Hindlimb muscle (tissue), 1 donor: ENCODE measurements at places on chromosomes 7 and 10.
A peak's percentile ranks its signal among the peaks of the same experiment; 100 is the strongest.

- DNase-seq = no peak
Observed at GRCh38 chr7:77894574-77895091, 96.1 kb downstream of the PHTF2 start.

DNA sequence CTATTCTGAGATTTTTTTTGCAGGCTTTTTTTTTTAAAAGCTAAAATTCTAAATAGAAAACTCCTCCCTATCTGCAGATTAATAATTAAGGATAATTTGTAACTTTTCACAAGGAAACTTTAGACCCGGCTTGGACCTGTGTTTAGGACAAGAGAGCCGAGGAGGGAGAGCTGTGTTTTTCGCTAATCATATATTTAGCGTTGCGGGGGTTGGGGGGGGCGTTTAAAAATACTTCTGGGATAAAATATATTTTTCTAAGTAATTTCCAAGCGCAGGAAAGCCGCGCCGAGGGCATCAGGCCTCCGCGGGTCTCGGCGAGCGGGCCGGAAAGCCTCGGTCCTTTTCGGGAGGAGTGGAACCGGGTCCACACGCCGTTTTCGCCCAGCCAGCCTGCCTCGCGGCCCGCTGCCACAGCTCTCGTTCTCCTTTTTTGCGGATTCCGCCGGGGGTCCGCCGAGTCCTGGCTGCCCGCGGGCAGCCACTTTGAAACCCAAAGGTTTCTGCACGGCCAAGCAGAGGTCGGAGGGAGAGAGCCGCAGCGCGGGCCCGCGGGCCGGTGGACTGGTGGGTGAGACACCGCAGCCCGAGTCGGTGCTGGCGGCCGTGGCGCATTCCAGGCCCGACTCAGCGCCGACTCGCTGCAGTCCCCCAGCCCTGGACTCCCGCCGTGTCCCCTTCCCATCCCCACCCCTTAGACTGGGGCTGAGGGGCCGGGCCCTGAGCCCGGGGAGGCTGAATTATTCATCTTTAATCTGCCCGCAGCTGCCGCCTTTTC is 2.3 kb downstream of the PAX2 start:
- DNase-seq = no peak

GRCh38 chr10:131676800-131677421 is 223.9 kb upstream of the PPP2R2D start:
- no peak for DNase-seq

DNA sequence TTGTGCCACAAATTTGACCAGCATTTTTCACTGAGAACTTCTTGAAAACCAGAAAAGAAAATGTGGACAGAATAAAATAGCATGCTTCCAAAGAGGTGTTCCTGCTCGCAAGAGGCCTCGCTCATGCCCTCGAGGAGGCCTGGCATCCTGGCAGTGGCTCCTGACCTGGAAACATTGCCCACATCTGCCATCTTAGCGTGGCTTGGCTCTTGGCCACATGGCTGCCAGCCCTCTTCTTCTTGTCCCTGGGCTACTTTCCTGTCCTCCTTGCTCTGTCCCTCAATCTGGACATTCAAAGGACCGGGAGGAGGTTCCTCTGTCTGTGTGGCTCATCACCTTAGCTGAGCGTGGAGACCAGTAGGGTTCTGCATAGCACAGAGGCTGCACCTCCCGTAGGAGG is 131.6 kb upstream of the TMEM72 start:
- no peak for DNase-seq

- no peak for DNase-seq
Observed at GRCh38 chr10:123683459-123683858, 17.3 kb downstream of the GPR26 start.

DNA sequence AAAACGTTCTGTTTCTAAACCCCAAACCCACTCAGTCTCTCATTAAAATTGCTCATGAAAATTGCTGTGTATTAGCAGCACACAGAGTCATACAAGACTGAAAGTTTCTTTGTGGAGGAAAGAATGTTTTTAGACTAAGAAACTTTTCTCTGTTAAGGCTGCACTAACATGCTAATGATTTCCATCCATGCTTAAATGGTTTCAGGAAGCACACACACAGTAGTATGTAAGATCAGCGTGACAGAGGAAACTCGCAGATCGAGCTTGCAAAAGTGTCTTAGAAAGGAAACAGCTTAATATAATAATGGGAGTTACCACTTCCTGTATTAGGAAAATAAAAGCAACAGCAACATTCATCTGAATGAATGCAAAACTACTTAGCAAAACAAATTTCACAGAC is 112.7 kb downstream of the ICA1 start:
- no peak for DNase-seq

DNA sequence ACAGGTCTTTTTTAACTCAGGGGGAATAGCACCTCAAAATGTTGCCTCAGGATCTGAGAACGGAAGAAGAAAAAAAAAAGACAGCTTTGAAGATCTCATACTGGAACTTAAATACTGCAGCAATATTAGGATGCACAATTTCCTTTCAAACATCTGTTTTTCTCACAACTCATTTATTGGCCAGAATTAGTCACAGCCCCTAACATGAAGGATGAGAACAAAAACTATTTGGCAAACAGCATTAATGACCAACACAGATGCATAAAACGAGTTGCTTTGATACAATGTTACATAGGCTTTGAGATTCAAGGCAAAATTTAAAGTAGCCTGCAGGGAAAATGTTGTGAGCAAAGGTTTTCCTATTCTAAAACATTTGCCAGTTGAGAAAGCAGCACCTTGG is 36.5 kb downstream of the JMJD1C start:
- peak; percentile 77 for DNase-seq

DNA sequence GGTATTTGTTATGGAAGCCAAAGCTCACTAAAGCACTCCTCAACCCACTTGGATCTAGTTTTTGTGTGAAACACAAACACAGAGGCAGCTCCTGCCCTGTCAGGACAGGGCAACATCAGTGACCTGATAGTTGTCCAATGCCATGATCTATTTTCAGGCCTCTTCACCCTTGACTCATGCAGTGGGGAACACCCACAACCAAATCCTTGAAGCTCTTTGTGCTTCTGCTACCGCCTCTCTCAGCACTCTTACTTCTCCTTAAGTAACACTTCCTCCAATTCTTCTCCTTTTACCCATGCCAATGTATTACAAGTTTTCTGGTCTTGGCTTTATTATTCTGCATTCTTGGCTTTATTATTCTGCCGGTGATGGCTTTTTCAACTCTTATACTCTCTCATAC is 425.3 kb downstream of the INHBA start:
- DNase-seq = no peak

GRCh38 chr10:131930150-131930549 is 29.3 kb downstream of the PPP2R2D start:
- DNase-seq = no peak

DNA sequence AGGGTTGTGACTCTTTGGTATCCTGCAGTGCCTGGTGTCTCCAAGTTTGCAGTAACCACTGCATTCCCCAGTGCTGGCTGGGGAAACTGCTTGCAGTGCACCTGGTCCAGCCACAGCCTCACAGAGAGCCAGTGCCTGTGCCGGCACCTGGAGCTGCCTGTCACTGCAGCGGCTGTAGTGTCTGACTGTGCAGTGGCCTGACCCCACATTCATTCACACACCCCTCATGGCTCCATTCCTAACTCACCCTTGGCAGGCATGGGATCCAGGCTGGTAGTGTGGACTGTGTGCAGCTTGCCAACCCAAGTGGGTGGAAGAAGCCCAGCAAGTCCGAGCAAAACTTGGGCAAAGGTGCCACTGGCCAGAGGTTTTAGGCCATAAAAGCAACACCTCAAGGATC is 3.7 kb upstream of the CYP3A43 start:
- no peak for DNase-seq

- DNase-seq = no peak
Observed at GRCh38 chr7:22542669-22543068, 42.7 kb upstream of the STEAP1B start.

DNA sequence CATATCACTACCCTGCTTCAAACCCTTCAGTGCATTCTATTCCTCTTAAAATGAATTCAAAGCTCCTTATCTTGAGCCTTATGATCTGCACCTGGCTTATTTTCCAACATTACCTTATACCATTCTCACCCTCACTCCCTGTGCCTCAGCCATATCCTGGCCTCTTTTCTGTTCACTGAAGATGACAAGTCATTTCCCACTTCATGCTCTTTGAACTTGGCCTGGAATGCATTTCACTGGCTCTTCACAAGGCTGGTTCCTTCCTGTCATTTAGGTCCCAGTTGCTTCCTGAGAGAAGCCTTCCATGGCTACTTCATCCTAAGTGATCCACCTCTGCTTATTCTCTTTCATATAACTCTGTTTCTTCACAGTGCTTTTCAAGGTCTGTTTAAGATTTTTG is 3.2 kb upstream of the LIPF start:
- no peak for DNase-seq

- DNase-seq = peak; percentile 89
Observed at GRCh38 chr10:83539528-83540308, 599.6 kb upstream of the GHITM start.

DNA sequence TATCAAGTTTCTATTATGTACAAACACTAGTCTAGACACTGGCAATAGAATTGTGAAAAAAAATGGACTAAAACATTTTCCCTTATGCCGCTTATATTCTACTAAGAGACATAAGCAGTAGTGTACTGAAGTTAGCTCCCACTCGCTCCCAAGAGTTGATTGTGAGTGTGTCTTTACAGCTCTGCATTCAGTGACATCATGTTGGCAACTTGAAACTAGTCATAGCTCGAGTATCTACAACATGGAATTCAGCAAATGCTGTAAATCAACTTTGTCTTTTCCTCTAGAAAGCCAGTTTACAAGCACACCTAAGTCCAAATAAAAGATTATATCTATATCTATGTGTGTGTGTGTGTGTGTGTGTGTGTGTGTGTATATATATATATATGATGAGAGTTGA is 58.8 kb upstream of the MAGI2 start:
- DNase-seq = no peak

DNA sequence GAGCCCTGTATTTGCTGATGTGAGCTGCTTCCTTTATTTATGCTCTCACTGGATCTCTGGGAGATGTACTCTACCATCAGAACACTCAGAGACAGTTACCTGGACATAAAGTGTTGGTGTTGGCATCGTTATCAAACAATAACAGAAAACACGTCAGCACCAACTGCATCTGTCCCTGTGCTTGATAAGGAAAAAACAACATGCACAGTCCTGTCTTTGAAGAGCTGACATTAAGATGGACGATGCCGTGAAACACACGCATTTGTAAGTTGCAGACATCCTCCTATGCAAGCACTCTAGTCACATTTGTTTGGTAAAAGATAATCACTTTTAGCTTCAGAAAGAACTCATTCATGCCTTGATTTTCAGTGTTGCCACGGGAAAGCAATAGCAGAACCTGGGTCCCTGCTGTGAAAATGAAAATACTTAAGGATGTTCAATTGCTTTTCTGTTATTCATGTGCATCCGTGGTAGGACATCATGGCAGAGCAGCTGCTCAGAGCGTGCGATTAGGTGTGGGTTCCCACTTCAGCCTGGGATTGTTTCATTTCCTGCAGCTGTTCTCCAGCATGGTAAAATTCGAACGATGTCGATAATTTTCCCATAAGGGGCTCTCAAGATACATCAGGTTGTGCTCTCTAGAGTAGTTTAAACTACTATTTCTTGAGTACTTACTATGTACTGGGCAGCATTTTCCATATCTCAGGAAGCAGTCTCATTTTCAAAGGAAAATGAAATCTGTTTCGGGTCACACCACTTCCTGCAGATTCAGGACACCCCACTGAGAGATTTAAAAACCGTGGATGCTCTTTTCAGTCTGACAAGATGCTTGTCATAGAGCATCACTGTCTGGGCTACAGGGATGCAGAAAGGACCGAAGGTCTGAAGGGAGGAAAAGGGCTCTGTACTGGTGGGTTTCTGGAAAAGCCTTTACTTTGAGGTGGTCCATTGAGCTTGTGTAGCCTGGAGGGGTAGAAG is 248.7 kb downstream of the CAMK1D start:
- DNase-seq = no peak

DNA sequence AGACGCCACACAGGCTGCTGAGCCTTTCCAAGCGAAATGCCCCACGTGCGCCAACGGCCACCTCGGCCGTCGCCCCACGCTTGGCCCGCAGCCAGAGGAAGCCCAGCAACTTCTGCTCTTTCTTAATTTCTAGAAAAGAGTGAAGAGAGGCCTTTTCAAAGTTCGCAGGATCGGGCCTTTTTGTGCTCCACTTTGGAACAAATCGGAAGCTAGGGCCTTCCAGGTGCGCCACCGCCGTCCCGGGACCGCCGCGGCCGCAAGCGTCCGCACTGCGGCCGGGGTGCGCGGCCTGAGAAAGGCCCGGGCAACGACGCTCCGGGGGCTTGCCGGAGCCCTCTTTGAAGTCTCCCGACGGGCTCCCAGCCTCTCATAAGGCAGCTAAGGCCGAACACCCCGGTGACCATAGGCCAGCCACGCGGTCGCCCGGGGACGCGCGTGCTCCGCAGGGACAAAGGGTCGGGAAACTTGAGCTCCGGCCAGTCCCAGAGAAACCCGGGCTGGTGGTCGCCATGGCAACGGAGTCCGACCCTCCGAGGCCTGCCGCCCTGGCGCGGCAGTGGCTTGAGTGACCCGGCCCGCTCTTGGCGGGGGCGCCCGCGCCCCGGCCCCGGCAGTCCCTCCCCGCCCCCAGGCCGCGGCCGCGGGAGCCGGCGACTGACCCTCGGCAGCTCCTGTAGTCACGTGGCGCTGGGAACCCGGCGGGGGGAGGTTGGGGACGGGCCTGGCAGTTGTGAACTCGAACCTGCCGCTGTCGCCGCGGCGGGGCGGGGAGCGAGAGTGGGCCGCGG is at the start of gene REPIN1:
TSS of gene REPIN1 (plus strand) at position 727 of the 788 bp plus-strand sequence. CDS start 890 bp downstream, outside the sequence.
- peak; percentile 91 for DNase-seq

GRCh38 chr10:30190577-30191552 is 131.5 kb upstream of the JCAD start:
- no peak for DNase-seq

DNA sequence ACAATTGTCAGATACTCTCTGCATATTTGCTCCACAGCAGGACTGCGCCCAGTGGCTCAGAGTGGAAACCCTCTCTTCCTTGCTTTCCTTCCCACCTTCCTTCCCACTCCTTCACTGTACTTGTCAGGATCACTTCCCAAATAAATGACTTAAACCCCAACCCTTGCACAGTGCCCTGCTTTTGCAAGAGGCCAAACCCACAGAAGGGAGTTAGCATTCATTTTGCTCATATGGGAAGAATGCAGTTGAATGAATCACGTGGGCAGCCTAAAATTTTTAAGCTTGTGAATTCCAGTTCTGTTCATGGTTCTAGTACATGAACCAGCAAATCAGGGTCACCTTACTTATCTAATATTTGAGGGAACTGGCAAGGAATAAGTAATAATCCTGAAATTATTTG is 47.7 kb upstream of the SFMBT2 start:
- no peak for DNase-seq
